ENCODE measurements at places on chromosomes 2 and 18.

- no peak for DNase-seq
Measured at GRCh38 chr2:13919981-13920382, 712.5 kb upstream of the LRATD1 start.

- no peak for DNase-seq
Measured at GRCh38 chr2:63888053-63888452, 46.4 kb downstream of the UGP2 start.

GRCh38 chr18:63192885-63193349, 126.7 kb downstream of the BCL2 start:
- DNase-seq: no peak

DNA sequence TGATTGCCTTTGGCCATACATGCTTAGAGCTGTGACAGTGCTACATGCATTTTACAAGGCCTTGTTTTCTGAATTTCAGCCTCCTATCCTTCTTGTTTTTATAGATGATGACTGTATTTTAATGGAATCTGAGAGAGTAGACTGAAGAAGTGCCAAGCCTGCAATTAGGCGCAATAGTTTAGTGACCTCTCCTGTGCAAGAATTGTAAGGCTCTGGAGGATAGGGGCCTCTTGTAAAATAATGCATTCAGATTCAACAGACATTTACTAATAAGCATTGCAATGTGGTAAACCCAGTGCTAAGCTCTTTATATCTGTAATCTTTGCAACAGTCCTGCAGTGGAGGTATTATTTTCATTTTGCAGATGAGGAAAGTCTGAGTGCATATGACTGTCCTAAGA, 105.5 kb downstream of the TDRD15 start:
- DNase-seq: no peak

DNA sequence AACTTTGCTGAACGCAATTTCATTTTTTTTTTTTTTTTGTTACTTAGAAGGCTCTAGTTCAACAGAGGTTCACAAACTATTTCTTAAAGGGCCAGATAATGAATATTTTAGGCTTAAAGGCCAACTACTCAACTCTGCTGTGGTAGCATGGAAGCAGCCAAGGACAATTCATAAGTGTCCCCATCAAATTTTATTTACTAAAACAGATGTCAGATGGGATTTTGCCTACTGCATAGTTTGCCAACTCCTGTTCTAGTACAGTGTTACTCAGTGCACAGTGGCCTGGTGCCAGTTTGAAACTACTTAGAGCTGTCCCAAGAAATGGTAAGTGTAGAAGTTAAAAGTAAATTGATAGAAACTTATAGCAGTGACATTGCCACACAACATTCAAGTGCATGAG, 949.4 kb upstream of the FANCL start:
- DNase-seq: no peak

Data from adrenal gland (tissue), 19 donors.